ENCODE measurements at places on chromosomes 5 and 9.

DNA sequence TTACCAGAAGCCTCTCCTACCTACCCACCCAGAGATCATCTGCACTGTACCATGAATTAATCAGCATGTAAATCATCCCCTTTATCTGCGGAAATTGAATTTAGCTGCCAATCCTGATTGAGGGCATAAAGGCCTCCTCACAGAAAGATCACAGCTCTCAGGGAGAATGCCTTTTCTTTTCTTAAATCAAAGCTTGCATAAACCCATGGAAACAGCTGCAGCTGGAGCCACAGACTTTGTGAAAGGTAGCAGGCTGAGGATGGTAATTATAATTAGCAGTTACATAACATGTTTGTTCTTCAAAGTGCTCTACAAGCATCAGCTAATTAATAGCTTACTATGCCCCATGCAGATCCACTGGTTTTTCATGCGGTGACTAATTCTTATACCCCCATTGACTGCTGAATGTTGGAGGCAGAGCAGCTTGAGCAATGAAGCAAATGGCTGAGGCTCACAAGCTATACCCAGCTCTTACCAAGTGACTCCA is 54.6 kb downstream of the SUSD1 start:
- no peak for DNase-seq

DNA sequence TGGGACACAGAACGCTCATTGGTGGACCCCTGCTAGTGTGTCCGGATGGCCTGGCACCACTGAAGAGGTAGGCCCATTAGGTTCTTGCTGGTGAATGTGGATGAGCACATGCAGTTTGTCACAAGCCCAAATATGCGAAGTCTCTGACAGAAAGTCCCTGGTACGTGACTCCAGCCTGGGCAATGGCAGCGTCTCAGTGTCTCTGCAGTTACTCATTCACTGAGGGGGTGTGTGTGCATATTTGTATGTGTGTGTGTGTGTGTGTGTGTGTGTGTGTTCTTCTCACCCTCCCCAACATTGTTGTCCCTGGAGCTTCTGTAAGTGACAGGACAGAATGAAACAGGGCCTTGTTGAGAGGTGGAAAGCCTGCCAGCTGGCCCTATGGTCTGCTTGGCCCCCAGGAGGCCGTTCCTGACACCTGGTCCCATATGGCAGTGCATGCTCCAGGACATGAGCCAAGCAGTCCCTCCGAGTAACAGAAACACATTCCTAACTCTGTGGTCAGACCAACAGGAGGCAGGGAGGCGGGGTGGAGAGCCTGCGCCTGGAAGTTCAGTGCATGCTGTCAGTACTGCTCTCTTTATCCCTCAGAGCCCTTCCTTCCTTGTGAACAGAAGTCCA is 169.9 kb downstream of the SLC28A3 start:
- no peak for DNase-seq

DNA sequence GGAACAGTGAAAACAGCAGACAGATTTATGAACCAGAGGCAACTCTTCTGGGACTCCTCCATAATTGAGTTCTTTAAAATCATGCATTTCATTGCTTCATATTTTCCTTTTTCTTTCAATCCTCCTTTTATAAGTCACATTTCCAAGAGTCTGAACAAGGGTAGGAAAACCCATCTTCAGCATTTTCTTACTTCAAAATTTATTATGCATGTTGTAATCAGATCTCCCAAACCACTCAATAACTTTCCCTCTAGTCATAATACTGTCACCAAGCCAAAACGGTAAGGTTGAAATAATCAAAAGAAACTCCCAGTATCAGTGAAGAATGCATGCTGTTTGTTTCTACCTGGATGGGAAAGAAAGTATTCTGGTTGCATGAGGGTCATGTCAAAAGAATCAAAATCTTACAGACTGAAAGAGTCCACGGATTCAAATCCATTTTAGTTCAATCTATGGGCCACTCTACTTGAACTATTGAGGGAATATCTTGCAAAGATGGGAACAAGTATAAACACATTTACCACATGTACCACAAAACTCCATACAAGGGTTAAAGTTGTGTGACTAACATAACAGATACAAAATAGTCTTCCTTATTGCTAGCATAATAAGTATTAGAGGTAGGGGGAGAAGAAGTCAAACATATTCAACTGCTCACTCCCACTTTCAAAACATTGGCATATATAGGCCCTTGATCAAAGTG is 797.3 kb downstream of the MAT2B start:
- no peak for DNase-seq

DNA sequence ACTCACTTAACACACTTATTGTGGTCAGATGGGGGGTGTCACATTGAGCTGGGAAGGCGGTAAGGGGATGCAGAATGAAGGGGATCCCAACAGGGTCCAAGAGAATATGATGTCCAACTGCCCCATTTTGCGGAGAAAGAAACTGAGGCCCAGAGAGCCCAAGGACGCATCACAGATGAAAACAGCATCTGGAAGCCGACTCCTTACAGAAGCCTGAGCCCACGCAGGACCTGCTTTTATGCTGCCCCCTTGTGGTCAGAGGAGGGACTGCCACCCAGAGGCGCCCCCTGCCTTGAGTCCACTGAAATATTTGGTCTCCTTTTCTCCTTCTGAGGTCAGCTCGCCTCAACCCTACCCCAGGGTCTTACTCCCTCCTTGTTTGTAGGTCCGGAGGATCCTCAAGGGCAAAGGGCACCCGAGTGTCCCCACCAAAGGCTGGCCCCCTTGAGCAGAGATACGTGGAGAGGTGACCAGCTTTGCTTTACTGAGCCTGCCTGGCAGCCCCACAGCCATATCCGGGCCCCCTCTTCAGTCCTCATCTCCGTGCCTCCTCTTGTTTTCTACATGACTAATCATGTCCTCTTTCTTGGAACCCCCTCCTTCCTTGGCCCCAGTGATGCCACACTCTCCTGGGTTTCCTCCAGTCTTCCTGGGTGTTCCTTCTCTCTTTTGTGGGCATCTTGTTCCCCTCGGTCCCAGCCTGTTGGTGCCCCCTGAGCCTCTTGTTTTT is 30.0 kb upstream of the TTLL11 start:
- DNase-seq: peak; percentile 59

- no peak for DNase-seq
These were observed 53.9 kb upstream of the PTCH1 start for GRCh38 chr9:95570646-95571045.

GRCh38 chr5:176803943-176804498 is 6.3 kb upstream of the UNC5A start:
- no peak for DNase-seq

- DNase-seq: no peak
These were observed 97.5 kb downstream of the COL5A1 start for GRCh38 chr9:134738869-134739659.

DNA sequence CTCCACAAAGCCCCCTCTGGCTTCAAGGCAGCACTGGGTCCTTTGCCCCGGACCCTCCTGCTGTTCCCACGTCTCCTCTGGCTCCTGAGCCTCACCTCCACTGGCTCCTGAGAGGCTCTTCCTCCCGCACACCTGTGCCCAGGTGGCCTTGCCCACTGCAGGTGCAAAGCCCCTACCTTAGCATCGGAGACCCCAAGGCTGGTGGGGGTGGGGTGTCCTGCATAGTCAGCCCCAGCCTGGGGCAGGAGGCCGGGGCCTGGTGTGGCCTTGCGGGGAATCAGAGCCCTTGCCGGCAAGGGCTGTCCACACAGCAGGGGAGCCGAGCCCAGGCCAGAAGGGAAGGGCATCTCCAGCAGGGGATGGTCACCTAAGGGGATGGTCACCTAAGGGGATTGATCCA is 41.3 kb upstream of the CEP72 start:
- DNase-seq: no peak

GRCh38 chr5:62354028-62354874 is 48.2 kb downstream of the KIF2A start:
- DNase-seq: no peak

- no peak for DNase-seq
These were observed 18.3 kb upstream of the ANKHD1 start for GRCh38 chr5:140383300-140383699.

DNA sequence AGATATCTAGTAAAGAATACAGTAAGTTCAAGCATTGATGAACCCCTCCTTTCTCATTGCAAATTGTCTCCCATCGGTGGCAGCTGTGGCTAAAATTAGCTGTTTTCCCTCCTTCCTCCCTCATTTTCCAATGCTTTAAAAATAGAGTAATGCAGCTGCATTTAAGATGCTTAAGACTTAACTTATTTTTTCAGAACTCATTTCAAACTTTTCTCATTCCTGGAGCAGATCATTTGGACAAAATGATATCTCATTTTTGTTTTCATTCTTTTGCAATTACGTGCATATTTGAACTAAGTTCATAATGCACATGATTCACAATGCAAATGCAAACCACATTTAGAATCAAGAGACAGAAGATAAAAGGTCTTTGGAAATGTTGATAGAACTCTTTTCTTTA is 14.6 kb downstream of the HSPB3 start:
- no peak for DNase-seq

DNA sequence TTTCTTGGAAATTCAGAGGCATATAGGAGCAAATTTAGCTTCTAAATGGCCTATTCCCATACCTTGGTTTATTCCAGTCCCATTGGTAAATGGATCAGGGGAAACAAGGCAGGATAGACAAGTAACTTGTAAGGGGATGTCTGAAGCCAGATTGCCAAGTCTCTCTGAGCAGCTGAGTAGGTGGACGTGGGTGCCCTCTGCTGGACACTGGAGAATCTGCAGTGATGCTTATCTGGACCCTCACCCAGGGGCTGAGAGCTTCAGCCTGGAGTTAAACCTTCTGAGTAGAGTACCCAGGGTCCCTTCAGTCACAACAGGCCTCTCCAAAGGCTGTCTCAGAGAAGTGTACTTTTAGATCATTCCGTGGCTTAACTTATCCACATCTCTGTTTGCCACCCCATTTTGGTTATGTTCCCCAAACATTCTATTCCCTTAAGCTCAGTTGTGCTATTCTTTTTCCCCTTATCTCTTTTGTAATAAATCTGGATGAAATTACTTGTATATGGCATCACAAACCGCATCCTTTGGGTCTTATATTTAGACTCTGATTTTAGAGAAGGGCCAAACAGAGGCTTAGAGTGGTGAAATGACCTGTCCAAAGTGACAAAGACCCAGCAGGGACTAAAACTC is 218.3 kb upstream of the GLRA1 start:
- DNase-seq: peak; percentile 2

DNA sequence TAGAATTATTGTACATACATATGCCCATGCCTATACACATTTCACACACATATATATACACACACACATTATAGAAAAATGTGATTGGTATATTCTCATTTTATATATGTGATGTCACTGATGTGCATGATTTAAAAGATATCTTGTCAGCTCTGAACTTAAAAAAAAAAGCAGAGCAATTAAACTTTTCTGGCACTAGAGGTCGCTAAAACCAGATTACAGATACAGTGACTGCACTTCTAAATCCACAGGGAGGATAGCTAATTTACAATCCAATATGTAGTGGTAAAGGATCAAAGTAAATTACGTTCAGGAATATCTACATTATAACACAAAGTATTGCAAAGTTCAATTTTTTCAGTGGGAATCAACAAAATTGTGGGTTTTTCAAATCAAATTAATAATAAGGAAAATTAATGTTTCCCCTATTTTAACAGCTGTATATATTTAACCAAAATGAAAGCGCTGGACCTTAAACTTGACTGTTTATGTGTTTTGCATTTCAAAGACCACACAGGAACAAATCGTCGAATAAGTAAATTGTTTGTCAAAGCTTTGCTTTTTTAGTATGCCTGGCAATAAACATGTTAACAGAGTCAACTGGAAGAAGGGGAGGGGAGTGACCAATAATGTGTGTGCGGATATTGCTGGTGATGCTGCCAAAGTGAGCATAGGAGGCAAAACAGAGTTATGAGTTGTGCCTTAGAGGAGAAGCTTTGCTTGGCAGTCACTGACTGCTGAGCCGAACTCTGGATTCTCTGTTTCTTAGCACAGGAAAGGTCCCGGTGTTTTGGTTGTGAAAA is 1201.4 kb upstream of the C9orf72 start:
- DNase-seq: no peak

GRCh38 chr5:33905381-33905780 is 13.6 kb upstream of the ADAMTS12 start:
- DNase-seq: no peak

DNA sequence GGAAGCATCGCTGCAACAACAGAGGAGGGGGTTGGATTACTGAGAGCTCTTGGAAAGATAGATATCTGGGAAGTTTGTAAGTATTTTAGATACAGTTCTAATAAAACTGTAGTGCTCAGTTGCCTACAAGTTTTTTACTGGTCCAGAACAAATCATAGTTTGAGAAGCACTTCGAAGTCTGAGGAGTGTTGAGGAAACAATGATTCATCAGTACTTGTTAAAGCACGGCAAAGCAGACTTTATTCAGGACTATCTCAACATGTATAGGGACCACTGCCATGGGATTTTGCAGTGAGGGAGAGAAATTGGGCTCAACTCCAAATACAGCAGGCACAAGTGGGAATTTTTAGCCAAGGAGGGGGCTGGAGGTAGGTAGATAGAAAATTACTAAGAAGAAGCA is 25.3 kb upstream of the RECK start:
- DNase-seq: no peak

- no peak for DNase-seq
These were observed 96.5 kb downstream of the IQGAP2 start for GRCh38 chr5:76499507-76500161.

GRCh38 chr5:14760548-14761002 is 96.1 kb downstream of the OTULIN start:
- DNase-seq: no peak

DNA sequence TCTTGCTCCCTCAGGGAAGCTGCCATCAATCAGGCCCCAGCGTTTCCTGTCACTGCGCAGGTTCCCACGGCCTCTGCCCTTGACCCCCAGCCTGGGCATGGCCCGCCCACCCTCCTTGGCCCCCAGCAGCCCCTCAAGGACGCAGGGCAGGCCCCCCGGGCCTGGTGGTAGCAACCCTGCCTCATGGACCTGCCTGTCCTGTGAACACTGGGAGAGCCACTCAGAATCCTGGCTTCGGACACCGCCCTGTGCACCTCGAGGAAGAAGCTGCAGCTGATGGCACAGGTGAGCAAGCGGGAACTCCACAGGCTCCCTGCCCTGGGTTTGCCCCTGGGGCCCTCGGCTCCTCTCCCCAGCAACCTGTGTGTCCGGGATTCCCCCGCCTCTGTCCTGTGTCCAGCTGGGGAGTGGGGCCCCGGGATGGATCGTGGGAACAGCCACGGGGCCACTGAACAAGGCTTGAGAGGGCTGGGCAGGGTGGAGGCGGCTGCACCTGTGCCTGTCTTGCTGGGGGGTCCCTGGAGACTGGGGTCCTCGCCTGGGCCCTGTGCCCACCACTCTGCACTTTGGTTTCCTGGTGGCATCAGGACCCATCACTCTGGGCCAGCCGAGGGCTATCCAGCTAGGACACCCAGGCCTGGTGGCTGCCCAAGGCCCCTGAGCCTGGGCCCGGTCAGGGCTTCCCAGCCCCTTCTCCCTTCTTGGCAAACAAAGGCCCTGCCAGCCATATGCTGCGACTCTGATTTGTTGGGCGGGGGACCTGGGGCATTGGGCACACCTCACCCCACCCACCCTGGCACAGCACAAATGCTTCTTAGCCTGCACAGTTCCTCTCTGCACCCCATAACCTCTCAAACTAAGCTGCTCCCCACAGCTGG is 33.5 kb upstream of the EGFL7 start:
- no peak for DNase-seq

- DNase-seq: no peak
These were observed 61.0 kb upstream of the BASP1 start for GRCh38 chr5:17156463-17156862.

Measured in activated naive CD4-positive, alpha-beta T cell (primary cell).